ENCODE measurements at places on chromosomes 1 and 21. TPM values are rescaled to one million over a fixed set of nuclear protein-coding genes. Genes with fewer than 3 reads are reported as not detected.

DNA sequence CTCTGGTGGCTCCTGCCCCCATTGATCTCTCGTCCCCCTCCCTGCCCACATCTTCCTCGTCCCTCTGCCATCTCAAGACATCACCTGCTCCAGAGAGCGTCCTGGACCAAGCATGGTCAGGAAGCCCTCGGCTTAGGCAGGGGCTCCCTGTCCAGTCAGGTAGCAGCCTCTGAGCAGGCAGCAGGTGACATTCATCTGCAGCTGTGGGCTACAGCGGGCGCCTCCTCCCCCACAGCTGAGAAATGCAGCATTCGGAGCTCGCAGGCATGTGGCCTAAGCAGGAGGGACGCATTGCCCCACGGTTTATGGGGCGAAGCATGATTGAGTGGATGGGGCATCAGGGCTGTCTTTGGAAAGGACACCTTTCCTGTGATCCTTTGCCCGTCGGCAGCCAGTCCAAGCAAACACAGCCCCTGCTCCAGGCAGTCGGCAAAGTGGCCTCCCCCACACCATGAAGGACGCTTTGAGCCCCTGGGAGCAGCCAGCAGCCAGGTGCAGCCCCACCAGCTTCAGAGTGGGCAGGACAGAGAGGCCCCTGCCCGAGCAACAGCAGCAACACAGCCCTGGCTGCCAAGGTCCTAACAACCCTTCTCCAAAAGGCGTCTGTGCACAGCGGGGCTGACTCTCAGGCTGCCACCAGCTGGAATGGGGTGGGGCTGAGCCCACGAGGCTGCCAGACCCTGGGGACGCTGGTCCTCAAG lies 234.1 kb upstream of the VAMP3 start:
- H3K27ac ChIP-seq, result no peak overlapping the region
- DNase-seq, result no peak
- H3K4me3 ChIP-seq, result no peak overlapping the region
- no peaks in the 10 kb centered on the region for H3K4me1 ChIP-seq
- no peaks in the 10 kb centered on the region for H3K27me3 ChIP-seq

DNA sequence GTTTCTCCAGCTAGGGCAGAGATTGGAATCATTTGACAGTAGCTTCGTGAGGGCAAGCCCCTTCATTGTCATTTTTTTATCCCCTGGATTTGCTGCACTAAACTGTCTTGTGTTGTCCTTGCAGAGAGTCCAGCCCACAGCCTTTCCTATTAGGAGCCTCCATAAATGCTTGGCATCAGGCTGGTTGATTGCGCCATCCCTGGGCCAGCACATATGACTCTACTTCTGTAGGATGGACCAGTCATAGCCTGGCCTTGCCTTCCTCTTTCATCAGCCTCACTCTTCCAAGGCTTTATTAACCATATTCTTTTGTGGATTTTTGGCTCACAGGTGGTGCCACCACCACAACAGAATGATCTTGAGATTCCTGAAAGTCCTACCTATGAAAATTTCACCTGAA lies 31.4 kb downstream of the LY9 start:
- H3K27ac ChIP-seq, result no peak overlapping the region
- no peaks in the 10 kb centered on the region for H3K4me1 ChIP-seq
- no peaks in the 10 kb centered on the region for H3K27me3 ChIP-seq
- no peak for DNase-seq

DNA sequence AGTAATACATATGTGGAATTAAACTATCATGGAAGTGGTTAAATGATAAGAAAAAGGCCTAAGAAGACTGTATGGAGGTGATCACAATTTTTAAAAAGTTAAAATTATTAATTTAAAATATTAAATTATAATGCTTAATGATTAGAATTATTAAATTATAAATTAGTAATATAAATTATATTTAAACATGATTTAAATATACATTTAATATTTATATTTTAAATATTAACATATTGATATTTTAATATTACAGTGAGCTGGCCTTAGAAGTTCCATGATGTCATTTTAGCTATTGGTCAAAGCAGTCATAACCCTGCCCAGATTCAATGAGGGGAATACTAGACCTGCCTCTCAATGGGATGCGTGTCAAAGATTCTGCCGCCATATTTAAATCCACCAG lies 281.2 kb downstream of the PRDM2 start:
- no peaks in the 10 kb centered on the region for H3K36me3 ChIP-seq
- no peak overlapping the region for H3K27ac ChIP-seq
- H3K4me1 ChIP-seq, result no peaks in the 10 kb centered on the region
- H3K27me3 ChIP-seq, result no peaks in the 10 kb centered on the region
- DNase-seq, result no peak

GRCh38 chr1:210074904-210075303 lies 136.9 kb downstream of the SYT14 start:
- no peaks in the 10 kb centered on the region for H3K36me3 ChIP-seq
- no peaks in the 10 kb centered on the region for H3K27me3 ChIP-seq
- H3K4me1 ChIP-seq, result no peaks in the 10 kb centered on the region
- no peak overlapping the region for H3K4me3 ChIP-seq

HAO2 gene
- not detected for total RNA-seq

GRCh38 chr21:34935452-34935851 lies 113.7 kb downstream of the RUNX1 start:
- H3K27me3 ChIP-seq, result no peaks in the 10 kb centered on the region
- H3K27ac ChIP-seq, result no peak overlapping the region
- no peak for DNase-seq
- peaks cover 2% of the 10 kb centered on the region for H3K4me1 ChIP-seq

- no peak overlapping the region for H3K4me3 ChIP-seq
- no peaks in the 10 kb centered on the region for H3K27me3 ChIP-seq
- no peaks in the 10 kb centered on the region for H3K4me1 ChIP-seq
- no peak for DNase-seq
- H3K36me3 ChIP-seq, result no peaks in the 10 kb centered on the region
Observed at GRCh38 chr1:163875927-163876320, 554.2 kb downstream of the NUF2 start.
